NCI-H187 (cell line): ENCODE measurements at places on chromosomes 16 and 17.
A peak's percentile ranks its signal among the peaks of the same experiment; 100 is the strongest.

GRCh38 chr17:6857904-6858303 lies 26.4 kb upstream of the TEKT1 start:
- DNase-seq = no peak

DNA sequence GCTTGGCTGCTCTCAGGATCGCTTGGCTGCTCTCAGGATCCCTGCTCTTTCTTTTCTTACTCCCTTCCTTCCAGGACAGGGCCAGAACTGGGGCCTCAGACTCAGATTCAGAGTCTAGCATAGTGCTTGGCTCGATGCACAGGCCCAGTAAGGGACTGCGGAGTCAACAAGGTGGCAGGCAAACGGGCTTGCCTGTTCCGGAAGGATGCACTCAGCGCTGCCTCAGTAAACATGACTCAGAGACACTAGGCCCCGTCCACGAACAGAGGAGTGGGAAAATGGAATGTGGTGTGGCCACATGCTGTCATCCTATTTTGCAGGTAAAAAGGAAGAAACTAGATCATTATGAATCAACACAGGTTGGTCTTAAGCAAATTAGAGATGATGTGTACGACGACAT lies 9.8 kb downstream of the SPHK1 start:
- DNase-seq = no peak

GRCh38 chr16:81730090-81731051 lies 48.7 kb upstream of the PLCG2 start:
- DNase-seq = peak; percentile 28

GRCh38 chr17:9512323-9513168 lies 63.1 kb downstream of the STX8 start:
- DNase-seq = no peak

GRCh38 chr17:83106056-83106588 lies 26.7 kb downstream of the METRNL start:
- DNase-seq = no peak

DNA sequence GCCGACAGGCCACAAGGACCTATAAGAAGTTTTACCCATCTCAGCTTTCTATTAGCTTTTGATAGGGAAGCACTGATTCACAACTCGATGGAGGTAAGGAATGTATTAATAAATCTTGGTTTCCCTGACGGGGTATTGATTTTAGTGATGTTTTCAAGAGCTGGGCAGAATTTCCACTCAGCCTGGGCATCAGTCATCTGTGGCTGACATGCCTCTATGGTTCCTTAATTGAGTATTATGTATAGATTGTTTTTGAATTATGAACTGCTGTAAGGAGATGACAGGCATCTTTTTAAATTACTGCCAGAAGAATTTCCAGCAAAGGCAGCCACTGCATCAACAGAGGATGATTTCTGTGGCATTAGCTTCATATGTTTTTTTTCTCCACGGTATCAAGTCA lies 128.6 kb downstream of the CPPED1 start:
- DNase-seq = no peak

GRCh38 chr16:17358846-17359245 lies 111.9 kb downstream of the XYLT1 start:
- no peak for DNase-seq

GRCh38 chr17:1532836-1533602 lies 16.6 kb upstream of the INPP5K start:
- DNase-seq = no peak

GRCh38 chr17:556431-556995 lies 158.1 kb downstream of the VPS53 start:
- no peak for DNase-seq

- no peak for DNase-seq
Observed at GRCh38 chr17:7744416-7744815, 26.9 kb downstream of the DNAH2 start.

DNA sequence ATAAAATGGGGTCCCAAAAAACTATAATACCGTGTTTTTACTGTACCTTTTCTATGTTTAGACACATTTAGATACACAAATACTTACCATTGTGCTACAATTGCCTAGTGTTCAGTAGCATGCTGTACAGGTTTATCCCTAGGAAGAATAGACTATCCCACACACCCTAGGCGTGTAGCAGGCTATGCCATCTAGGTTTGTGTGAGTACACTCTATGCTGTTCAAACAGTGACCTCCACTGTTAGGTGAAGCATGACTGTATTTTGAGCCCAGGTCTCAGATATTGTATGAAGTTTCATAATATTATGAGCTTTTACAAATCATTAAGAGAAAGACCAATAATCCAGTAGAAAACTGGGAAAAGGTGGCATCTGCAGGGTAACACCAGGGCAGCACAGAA lies 23.6 kb downstream of the MILR1 start:
- no peak for DNase-seq

- no peak for DNase-seq
Observed at GRCh38 chr17:64520359-64520758, 13.6 kb downstream of the CEP95 start.

DNA sequence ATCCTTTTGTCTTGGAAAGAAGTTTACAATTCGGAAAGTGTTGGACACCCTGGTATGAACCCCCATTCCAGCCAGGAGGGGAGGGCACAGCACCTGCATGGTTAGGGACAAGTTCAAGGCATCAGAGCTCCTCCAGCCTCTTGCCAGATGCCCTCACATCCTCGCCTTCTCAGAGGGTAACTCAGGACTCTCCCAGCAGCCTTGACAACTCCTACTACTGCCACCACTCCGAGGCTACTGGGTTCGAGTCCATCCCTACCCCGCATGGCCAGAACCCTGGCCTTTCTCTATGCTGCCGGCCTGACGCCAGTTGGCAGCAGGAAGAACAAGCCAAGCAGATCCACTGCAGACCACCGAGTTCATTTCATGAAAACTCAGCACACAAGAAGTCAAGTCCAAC lies 34.1 kb downstream of the AXIN2 start:
- DNase-seq = no peak

DNA sequence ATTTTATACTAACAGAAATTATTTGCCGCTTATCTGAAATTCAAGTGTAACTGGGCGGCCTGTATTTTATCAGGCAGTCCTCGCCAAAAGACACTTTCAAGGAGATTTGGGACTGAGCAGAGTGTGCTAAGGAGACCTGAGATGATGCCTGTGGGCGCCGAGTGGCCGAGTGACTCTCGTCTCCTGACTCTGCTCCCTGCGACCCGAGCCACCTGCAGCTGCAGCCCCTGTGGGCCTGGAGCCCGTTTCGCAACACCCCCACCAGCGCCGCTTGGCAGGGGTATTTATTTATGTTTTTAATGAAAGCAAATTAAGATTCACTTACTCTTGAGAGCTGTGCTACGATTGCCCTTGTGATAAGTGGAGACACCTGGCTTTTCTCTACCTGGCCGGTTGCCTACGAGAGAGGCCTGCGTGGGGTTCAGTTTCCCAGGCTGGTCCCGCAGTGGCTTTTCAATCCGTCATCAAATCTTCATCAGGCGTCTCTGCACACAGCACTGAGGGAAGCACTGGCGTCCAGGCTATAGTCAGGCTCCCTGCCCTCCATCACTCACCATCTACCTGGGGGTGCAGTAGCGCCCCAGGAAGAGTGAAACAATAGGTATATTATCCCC lies 124.0 kb downstream of the SEC14L1 start:
- DNase-seq = peak; percentile 54

GRCh38 chr16:82609140-82609539 lies 17.6 kb upstream of the CDH13 start:
- DNase-seq = no peak

GRCh38 chr17:4490637-4491061 lies 8.0 kb upstream of the SPNS2 start:
- DNase-seq = no peak

DNA sequence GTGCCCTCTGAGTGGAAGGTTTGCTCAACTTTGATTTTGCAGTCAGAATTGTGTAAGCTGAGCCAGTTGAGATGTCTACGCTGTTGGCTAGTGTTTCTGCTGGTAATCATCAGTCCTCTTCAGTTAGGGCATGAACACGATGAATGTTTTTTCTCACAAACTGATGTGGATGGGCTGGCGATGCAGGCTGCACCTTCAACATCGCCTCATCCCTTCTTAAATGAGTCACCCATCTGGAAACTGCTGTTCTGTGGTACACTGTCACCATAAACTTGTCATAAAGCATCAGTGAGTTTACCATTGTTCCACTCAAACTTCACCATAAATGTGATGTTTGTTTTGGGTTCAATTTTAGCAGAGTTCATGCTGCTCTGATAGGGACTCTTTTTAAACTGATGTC lies 8.4 kb downstream of the C16orf95 start:
- DNase-seq = no peak

- DNase-seq = no peak
Observed at GRCh38 chr17:28335959-28336871, 654 bp downstream of the TNFAIP1 start.

GRCh38 chr17:41504246-41504977 lies 1.0 kb downstream of the KRT13 start:
- no peak for DNase-seq

DNA sequence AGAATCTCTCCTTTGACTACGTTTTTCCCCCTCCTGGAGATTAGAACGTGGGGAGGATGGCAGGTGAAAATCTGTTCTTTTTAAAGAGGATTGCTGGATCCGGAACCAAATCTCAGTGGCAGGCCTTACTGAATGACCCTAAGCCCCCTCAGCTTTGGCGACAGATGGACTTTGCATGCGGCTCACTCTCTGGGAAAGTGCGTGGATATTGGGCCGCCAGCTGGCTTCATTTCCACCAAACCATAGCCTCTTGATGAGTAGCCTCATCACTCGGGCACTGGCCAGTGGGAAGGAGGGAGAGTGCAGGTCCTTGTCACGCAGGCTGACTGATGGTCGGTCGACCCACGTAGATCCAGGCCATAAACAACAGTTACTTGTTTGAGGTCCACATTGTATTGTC lies 31.3 kb upstream of the CCDC182 start:
- no peak for DNase-seq

DNA sequence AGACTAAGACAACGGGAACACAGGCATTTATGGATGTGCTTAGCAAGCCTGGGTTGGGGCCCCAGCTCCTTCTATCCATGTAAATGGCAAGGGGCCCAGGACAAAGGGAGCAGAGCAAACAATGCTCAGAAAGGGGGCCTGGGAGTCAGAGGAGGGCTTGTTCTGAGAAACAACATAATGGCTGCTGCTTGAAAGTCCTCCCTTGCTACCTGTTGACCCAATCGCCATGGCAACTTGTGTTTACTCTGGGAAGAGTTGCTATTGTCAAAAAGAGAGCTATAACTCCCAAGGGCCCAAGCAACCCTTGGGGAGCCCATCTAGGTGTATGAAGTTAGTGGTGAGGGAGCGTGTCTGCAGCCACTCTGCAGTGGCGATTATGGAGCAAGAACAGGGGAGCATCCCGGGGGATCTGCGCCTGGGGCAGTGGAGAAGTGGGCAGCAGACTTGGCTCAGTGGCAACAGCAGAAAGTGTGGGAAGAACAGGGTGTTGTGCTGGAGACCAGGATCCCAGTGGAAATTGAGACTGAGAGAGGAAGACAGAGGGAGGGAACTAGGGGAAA lies 118.7 kb upstream of the NLRP1 start:
- no peak for DNase-seq

- no peak for DNase-seq
Observed at GRCh38 chr17:917941-918740, 61.4 kb downstream of the NXN start.

DNA sequence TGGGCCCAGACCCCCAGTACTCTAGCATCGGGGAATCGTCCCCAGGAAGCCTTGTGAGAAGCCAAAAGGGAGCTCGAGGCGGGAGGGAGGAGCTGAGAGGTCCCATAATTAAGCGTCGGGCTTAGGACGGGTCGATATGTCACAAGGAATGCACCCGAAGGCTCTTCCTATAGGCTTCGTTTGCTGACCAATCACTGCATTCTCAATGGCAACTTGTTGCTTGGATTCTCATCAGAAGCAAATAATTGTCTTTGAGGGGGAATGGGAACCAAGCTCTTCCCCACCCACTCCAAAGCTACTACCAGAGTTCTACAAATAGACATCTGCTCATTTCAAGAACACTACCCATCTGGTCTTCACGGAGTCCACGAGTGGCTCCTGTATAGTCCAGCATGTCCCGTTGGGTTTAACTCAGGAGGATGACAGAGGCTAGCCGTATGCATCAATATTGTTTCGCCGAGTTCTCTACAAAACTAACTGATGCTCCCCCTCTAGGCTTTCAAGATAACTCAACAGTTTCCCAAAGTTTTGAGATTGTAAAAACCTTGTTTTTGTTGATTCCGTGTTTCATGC lies 628 bp upstream of the BLMH start:
- DNase-seq = no peak

GRCh38 chr17:41864498-41864835 lies 756 bp downstream of the KLHL11 start:
- DNase-seq = no peak

- DNase-seq = no peak
Observed at GRCh38 chr17:7190276-7190917, 11.2 kb upstream of the ASGR1 start.

- DNase-seq = no peak
Observed at GRCh38 chr17:19554393-19554792, 20.7 kb downstream of the SLC47A1 start.

GRCh38 chr16:1378804-1379303 lies 27.1 kb downstream of the GNPTG start:
- DNase-seq = no peak

DNA sequence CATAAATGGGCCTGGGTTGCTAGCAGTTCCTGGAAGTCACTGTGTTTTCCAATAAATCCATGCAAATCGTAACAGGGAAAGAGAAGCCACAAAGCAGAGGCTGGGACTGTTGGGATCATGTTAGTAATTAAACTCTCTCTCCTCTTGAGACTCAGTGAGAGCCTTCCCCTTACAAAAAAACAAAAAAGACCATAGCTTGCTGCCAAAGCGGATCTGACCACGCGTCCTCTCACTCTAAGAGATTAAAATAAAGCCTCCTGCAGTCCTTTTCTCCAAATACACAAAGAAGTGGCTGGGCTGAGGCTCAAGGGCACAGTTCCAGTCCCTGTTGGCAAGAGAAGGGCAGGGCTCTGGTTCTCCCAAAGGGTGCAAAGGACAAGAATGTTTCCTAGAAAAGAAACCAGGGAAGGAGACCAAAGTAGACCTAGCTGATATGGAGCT lies 38.5 kb downstream of the PIGL start:
- no peak for DNase-seq

GRCh38 chr17:50423553-50424159 lies 2.4 kb upstream of the ACSF2 start:
- DNase-seq = no peak

DNA sequence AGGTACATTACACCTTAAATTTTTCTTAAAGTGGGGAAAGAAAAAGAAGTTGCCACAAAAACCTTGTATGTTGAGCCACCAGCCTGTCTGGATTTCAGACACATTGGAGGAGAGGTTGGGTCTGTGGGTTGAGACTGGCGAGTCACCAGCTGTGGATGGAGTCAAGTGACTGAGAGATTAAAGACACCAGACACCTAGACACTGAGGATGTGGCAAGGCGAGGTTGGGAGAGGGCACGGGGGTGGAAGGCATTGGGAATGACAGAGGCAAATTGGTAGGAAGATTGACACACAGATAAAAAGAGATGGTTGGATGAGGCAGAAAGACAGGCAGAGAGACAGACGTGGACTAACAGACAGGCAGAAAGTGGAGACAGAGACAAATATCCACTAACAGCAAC lies 49.6 kb downstream of the KCNJ12 start:
- no peak for DNase-seq

GRCh38 chr17:12107905-12108304 lies 87.2 kb downstream of the MAP2K4 start:
- no peak for DNase-seq

- DNase-seq = no peak
Observed at GRCh38 chr17:79977708-79978547, 57.7 kb downstream of the TBC1D16 start.

- no peak for DNase-seq
Observed at GRCh38 chr17:82316651-82317393, 586 bp downstream of the CD7 start.
